KG1 (cell line): ENCODE measurements at places on chromosomes 3 and 15.

DNA sequence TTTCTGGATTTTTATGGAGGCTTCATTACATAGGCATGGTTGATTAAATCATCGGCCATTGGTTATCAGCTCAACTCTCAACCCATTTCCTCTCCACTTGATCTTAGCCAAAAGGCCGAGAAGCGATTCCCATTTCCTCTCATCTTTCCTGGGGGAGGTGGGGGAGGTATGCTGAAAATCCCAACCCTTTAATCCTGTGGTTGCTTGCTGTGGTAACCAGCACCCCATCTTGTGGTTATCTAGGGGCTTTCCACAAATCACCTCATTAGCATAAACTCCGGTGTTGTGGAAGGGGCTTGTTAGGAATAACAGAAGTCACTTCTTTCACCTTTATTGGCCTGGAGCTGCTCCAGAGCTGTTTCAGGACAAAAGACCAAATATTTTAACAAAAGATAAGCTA, 20.9 kb downstream of the PDE8A start:
- DNase-seq, result no peak

- DNase-seq, result no peak
These were observed 562 bp downstream of the NBEAL2 start for GRCh38 chr3:46979958-46980497.

GRCh38 chr3:154182975-154183374, 61.8 kb downstream of the ARHGEF26 start:
- DNase-seq, result no peak

DNA sequence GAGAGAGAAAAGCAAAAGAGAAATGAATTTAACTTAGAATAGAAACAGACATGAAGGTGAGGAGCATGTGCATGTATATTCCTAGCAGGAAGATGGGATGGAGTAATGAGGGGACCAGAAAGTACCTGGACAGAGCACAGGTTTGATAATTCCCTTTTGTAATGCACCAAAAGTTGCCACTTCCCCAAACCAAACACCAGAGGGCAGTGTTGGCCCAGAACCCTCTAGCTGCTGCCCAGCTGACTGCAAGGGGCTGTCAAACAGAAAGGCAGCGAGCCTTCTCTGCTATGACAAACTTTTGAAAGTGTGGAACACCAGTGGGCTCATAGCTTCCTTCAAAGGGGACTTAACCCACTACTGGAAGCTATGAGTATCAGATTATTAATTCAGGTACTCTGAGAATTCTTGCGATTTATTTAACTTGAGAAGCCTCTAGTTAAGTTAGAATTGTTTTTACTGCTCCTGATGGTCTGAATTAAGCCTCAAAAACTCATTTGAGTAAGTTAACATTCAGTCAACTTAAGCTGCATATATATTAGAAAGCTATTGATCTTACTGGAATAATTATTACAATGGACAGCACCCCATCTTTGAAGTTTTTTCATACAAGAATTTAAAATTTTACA, 234.9 kb downstream of the NEK10 start:
- peak; percentile 11 for DNase-seq

GRCh38 chr3:181722156-181722555, 10.4 kb downstream of the SOX2 start:
- no peak for DNase-seq

GRCh38 chr15:71892335-71892734, 82.0 kb downstream of the NR2E3 start:
- no peak for DNase-seq

DNA sequence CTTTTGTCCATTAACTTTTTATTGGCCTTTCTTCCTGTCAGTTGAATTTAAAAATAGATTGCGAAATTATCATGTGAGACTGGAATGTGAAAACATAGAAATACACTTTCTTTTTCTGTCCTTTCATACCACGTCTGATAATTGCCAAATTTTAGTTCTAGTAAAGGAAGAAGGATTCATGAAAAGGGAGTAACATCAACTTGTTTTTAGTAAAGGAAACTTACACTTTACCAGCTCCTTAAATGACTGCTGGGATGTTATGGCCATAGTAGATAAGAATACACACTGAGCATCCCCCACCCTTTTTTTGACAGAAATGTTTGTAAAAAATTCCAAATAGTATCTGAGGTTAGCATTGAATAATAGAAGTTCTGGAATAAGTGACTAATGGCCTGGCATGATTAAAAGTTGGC, 137.9 kb downstream of the NEO1 start:
- no peak for DNase-seq

- no peak for DNase-seq
These were observed 708 bp upstream of the GCHFR start for GRCh38 chr15:40762919-40763800.

DNA sequence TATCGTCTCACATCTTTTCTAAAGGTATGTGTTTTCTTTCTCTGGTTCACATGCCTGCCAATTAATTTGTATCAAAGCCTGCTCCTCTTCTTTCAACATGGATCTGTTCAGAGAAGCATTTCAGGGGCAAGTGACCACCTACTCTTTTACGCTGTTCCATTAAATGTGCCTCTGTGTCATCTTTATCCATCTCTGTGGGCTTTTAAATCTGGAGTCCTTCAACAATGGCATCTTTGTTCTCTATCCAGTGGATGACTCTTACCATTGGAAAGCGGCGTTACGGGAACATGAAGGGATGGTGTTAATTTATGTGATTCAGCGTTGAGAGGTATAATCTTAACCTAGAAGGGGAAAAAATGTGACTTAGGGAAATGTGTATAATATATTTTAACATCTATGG, 92.7 kb upstream of the CFAP20DC start:
- no peak for DNase-seq

GRCh38 chr3:182605882-182606611, 187.3 kb upstream of the ATP11B start:
- no peak for DNase-seq

GRCh38 chr3:9351709-9352126, 11.1 kb upstream of the THUMPD3 start:
- no peak for DNase-seq

DNA sequence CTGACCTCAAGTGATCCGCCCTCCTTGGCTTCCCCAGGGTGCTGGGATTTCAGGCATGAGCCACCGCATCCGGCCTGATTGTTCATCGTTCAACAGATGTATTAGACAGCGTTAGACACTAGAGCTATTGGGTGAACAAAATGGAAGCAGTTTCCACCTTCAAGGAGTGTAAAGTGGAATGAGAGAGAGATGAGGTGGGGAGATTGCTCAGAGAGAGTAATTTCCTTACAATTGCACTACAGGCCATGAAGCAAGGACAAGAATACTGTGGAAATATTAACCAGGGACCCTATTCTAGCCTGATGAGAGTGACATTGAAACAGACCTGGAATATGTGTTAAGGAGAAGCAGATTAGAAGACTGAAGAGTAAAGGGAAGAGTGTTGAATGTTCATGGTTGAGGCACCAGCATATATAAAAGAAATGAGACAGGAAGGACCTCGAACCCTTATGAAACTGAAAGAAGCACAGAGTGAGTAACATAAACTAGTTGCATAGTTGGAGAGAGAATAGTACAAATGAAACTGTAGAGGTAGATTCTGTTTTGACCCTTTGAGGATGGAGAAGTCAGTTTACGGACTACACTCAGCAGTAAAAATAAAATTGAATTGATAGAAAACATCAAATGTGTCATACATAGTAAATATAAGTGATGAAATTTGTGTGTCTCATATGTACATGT, 7.2 kb downstream of the RTF1 start:
- no peak for DNase-seq

DNA sequence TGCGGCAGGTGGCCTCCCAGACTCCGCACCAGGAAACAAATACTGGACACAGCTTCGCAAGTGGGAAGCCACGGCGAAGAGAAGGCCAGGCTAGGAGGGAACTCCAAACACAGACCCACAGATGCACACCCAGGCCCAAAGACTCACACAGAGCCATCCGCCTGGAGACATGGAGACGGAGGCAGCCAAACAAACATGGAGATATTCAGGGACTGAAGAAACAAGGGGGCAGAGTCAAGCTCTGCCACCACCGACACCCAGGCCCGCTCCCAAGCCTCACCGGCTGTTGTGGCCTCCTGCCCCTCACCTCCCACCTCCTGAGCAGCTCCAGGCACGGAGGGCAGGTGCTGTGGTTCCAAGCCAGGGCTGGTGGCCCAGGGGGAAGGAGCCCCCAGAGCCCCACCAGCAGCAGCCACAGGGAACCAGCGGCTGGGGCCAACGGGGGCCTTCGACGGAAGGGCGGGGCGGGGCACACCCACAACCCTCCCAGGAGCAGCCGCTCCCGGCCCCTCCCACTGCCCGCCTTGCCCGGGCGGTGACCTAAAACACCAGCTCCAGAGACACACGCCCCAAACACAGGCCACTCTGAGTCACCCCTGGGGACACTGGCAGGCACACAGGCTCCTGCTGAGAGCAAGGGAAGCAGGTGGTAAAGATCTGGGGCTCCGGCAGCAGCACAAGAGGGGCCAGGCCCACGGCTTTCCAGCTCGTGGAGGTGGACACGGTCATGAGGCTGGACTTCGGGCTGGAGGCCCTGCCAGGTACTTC, 31.9 kb downstream of the TNK2 start:
- DNase-seq, result no peak

DNA sequence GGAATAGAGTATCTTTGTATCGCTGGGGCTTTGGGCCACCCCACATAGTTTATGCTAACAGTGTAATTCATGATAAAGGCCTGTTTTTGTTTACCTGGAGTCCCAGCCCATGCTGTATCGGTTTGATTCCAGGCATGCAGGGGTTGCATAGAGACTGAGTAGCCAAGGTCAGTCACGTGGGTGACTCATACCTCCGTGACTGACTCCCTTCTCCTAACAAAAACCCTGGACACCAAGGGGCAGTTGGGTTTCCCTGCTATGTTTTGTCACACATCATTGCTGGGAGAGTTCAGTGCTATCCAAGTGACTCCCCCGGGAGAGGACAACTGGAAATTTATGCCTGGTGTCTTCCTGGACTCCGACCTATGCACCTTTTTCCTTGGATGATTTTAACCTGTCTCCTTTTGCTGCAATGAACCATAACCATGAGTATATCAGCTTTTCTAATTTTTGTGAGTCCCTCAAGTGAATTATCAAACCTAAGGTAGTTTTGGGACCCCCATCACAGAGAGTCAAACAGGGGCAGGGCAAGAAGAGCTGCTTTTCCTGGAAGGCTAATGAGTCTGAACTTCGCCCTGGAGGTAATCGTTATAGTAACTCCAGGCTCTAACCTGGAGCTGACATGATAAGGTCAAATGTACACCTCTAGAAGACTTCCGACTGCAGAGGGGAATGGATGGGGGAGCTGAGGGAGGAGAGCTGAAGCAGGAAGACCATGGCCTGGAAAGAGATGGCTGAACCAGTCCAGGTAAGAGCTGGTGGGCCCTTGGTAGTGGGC, 57.0 kb downstream of the SRGAP3 start:
- DNase-seq, result no peak
